CD4-positive, CD25-positive, alpha-beta regulatory T cell (primary cell): ENCODE measurements at places on chromosomes 11 and 22.
A peak's percentile ranks its signal among the peaks of the same experiment; 100 is the strongest.

DNA sequence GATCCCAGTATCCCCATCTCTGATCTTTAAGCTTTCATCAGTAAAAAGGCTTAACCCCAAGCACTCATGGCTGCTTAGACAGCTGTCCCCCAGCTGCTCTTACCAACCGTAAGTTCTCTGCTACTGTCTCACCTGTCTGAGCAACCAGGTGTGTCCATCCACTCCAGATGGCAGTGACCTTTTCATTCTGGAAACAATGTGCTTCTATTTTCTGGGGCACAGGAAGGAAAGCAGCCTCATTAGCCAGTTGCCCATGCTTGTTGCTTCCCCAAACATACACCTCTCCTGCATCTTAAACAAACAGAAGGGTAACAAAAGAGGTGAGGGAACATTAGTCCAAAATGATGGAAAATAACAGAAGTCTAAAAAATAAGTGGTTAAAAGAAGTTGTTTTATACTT is 24.4 kb downstream of the SERGEF start:
- peaks cover 58% of the 10 kb centered on the region for H3K36me3 ChIP-seq
- no peaks in the 10 kb centered on the region for H3K27me3 ChIP-seq
- no peaks in the 10 kb centered on the region for H3K4me1 ChIP-seq

GRCh38 chr11:109668973-109669634 is 247.1 kb downstream of the C11orf87 start:
- DNase-seq, result no peak
- no peaks in the 10 kb centered on the region for H3K27me3 ChIP-seq
- no peak overlapping the region for H3K27ac ChIP-seq
- no peak overlapping the region for H3K4me3 ChIP-seq

GRCh38 chr11:35045236-35045820 is 93.6 kb upstream of the CD44 start:
- no peaks in the 10 kb centered on the region for H3K27me3 ChIP-seq
- DNase-seq, result peak; percentile 96
- H3K27ac ChIP-seq, result peak overlapping the region; percentile 93
- H3K36me3 ChIP-seq, result no peaks in the 10 kb centered on the region
- H3K4me3 ChIP-seq, result peak overlapping the region; percentile 56
- peaks cover 77% of the 10 kb centered on the region for H3K4me1 ChIP-seq

GRCh38 chr11:110518809-110519514 is 89.2 kb downstream of the FDX1 start:
- no peaks in the 10 kb centered on the region for H3K27me3 ChIP-seq
- no peaks in the 10 kb centered on the region for H3K4me1 ChIP-seq
- H3K36me3 ChIP-seq, result no peaks in the 10 kb centered on the region
- no peak for DNase-seq
- H3K4me3 ChIP-seq, result no peak overlapping the region
- H3K27ac ChIP-seq, result no peak overlapping the region

GRCh38 chr11:98512938-98513337 is 507.8 kb upstream of the CNTN5 start:
- H3K27me3 ChIP-seq, result no peaks in the 10 kb centered on the region
- no peaks in the 10 kb centered on the region for H3K4me1 ChIP-seq
- H3K27ac ChIP-seq, result no peak overlapping the region
- H3K4me3 ChIP-seq, result no peak overlapping the region
- no peaks in the 10 kb centered on the region for H3K36me3 ChIP-seq

DNA sequence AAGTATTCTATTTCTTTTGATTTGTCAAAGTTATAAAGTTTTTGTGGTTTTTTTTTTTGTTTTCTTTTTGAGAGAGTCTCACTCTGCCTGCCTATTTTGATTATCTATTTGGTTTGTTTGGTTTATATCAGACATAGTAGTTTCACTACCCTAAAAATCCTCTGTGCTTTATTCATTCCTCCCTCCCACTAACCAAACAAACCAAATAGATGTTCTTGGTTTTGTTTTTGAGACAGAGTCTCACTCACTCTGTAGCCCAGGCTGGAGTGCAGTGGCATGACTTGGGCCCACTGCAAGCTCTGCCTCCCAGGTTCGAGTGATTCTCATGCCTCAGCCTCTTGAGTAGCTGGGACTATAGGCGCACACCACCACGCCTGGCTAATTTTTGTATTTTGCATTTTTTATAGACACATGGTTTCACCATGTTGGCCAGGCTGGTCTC is 67.9 kb downstream of the ENTHD1 start:
- no peaks in the 10 kb centered on the region for H3K27me3 ChIP-seq
- no peak overlapping the region for H3K4me3 ChIP-seq
- no peak overlapping the region for H3K27ac ChIP-seq
- peak; percentile 43 for DNase-seq

- no peaks in the 10 kb centered on the region for H3K36me3 ChIP-seq
- DNase-seq, result no peak
- no peak overlapping the region for H3K27ac ChIP-seq
- H3K4me1 ChIP-seq, result no peaks in the 10 kb centered on the region
- no peak overlapping the region for H3K4me3 ChIP-seq
- H3K27me3 ChIP-seq, result no peaks in the 10 kb centered on the region
Measured at GRCh38 chr22:44952863-44953746, 56.7 kb downstream of the PHF21B start.

DNA sequence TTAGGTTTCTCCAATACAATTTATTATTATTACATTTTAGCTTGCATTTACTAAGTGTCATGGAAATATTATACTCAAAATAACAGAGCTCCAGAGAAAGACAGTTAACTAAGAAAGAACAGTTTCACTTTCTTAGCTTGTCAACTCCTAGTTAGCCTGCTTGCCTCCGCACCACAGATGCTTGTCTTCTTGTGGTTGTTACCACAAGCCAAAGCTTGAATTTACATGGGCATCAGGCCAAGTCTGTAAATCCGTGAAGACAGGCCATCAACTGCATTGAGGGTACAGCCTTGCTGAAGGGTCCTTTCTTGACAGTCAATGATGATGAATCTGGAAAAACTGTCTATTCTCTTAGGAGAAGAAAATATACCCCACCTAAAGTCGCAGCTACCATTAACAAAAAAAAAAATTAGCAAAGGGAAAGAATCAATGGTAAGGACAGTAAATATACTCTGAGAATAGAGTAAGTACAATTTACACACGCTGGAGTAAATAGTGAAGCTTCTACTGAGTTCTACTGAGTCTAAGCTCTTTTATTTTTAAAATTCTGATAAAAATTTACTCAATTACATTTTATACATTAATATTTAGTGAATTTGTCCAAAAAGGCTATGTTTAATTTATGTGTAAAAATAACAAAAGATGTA is 15.6 kb upstream of the DENND5A start:
- H3K4me3 ChIP-seq, result peak overlapping the region; percentile 26
- no peaks in the 10 kb centered on the region for H3K27me3 ChIP-seq
- peaks cover 10% of the 10 kb centered on the region for H3K4me1 ChIP-seq
- peaks cover 9% of the 10 kb centered on the region for H3K36me3 ChIP-seq

DNA sequence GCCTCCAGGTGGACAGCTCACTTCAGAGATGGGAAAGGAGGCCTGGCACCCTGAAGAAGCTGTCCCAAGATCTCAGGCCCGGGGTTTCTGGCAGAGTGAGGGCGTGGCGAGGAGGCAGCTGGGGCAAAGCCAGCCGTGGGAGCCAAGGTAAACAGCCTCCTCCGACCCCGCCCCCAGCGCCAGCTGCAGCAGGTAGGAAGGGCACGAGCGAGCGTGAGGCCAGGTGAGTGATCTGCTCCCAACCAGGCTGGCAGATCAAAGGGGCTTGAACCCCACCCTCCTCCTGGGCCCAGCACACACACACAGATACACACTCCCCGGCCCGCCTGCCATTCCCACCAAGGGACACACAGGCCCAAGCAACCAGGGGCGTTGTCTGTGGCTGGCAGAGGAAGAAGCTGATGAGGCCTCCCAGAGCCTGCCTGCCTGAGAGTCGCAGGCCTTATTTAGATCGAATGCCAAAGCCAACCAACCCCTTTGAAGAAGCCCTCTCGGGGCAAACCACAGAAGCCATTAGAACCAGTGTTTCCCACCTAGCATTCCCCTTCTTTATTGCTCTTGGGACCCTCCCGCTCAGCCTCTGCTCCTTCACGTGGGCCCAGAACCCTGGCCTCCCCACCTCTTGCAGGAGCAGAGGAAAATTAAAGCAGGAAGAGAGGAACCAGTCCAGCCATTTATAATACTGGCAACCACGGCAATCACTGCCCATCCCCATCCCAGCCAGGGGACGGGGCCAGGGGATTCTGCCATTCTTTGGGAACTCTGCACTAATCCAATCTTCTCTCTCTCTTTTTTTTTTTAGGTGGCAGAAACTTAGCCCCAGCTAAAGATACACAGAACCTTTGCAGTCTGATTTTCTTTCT is 5.0 kb downstream of the PDGFB start:
- no peaks in the 10 kb centered on the region for H3K36me3 ChIP-seq
- peaks cover 63% of the 10 kb centered on the region for H3K4me1 ChIP-seq
- H3K27ac ChIP-seq, result peak overlapping the region; percentile 52
- DNase-seq, result no peak
- peaks cover 4% of the 10 kb centered on the region for H3K27me3 ChIP-seq
- H3K4me3 ChIP-seq, result peak overlapping the region; percentile 53

GRCh38 chr22:33000342-33001280 is 57.6 kb downstream of the SYN3 start:
- peaks cover 2% of the 10 kb centered on the region for H3K27me3 ChIP-seq
- peak; percentile 2 for DNase-seq
- no peak overlapping the region for H3K27ac ChIP-seq
- no peak overlapping the region for H3K4me3 ChIP-seq
- no peaks in the 10 kb centered on the region for H3K36me3 ChIP-seq
- no peaks in the 10 kb centered on the region for H3K4me1 ChIP-seq

GRCh38 chr11:122215244-122215992 is 99.4 kb upstream of the BLID start:
- no peaks in the 10 kb centered on the region for H3K36me3 ChIP-seq
- no peak overlapping the region for H3K27ac ChIP-seq
- H3K4me3 ChIP-seq, result no peak overlapping the region

- no peak overlapping the region for H3K4me3 ChIP-seq
- no peaks in the 10 kb centered on the region for H3K27me3 ChIP-seq
- H3K4me1 ChIP-seq, result peaks cover 13% of the 10 kb centered on the region
- H3K36me3 ChIP-seq, result no peaks in the 10 kb centered on the region
- DNase-seq, result no peak
Measured at GRCh38 chr22:29484642-29485041, 4.6 kb downstream of the NEFH start.

DNA sequence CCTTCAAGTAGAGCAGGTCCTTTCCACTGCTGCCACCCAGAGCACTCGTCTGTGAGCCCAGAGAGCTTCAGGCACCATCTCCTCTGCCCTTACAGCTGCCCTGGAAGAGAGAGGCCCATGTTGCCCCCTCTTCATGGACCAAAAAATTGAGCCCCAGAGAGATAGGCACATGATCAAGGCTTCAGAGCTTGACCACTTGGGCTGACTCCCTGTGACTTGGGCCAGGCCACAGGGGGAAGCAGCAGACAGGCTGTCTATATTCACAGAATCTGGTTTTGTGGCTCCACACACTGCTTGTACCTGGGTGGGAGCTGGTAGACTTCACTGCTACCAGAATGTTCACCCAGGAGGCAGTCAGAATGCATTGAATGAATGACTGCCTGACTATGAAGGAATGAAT is 58.2 kb downstream of the SMIM38 start:
- no peaks in the 10 kb centered on the region for H3K27me3 ChIP-seq
- no peak for DNase-seq
- H3K4me3 ChIP-seq, result no peak overlapping the region
- H3K36me3 ChIP-seq, result no peaks in the 10 kb centered on the region
- H3K4me1 ChIP-seq, result no peaks in the 10 kb centered on the region

- no peak overlapping the region for H3K4me3 ChIP-seq
- H3K27ac ChIP-seq, result no peak overlapping the region
- H3K4me1 ChIP-seq, result no peaks in the 10 kb centered on the region
- H3K36me3 ChIP-seq, result no peaks in the 10 kb centered on the region
Measured at GRCh38 chr22:36743591-36744412, 32.1 kb downstream of the IFT27 start.

DNA sequence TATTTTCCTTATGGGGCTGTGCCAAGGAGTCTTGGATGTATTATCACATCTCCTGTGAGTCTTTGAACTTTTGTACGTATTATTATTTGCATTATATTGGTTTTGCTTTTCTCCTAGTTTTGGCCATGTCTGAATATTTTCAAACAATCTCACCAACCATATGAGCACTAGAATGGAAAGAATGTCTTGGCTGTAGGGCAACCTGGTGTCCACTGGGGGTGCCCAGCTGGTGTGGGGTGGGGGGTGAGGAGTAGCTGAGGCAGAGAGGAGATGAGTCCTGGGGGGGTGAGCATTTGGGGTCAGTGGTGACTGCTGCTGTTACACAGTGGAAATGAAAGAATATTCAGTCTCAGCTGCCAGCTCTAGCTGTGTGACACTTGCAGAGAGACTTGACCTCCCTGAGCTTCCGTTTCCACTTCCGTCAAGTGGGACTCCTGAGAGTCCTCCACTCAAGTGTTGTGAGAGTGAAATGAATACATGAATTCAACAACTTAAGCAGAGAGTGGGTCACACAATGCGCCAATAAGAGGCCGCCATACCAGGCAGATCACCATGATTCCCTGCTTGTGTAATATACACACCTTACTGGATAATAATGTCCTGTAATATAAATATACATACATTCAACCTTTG is 12.7 kb upstream of the PVALB start:
- no peak overlapping the region for H3K4me3 ChIP-seq
- H3K27ac ChIP-seq, result no peak overlapping the region
- H3K27me3 ChIP-seq, result no peaks in the 10 kb centered on the region
- DNase-seq, result no peak
- H3K4me1 ChIP-seq, result peaks cover 4% of the 10 kb centered on the region
- H3K36me3 ChIP-seq, result no peaks in the 10 kb centered on the region

GRCh38 chr11:4921796-4922195 is 2.3 kb downstream of the OR51G1 start:
- H3K36me3 ChIP-seq, result no peaks in the 10 kb centered on the region
- no peak overlapping the region for H3K27ac ChIP-seq
- no peak overlapping the region for H3K4me3 ChIP-seq
- DNase-seq, result no peak
- no peaks in the 10 kb centered on the region for H3K27me3 ChIP-seq
- H3K4me1 ChIP-seq, result no peaks in the 10 kb centered on the region

DNA sequence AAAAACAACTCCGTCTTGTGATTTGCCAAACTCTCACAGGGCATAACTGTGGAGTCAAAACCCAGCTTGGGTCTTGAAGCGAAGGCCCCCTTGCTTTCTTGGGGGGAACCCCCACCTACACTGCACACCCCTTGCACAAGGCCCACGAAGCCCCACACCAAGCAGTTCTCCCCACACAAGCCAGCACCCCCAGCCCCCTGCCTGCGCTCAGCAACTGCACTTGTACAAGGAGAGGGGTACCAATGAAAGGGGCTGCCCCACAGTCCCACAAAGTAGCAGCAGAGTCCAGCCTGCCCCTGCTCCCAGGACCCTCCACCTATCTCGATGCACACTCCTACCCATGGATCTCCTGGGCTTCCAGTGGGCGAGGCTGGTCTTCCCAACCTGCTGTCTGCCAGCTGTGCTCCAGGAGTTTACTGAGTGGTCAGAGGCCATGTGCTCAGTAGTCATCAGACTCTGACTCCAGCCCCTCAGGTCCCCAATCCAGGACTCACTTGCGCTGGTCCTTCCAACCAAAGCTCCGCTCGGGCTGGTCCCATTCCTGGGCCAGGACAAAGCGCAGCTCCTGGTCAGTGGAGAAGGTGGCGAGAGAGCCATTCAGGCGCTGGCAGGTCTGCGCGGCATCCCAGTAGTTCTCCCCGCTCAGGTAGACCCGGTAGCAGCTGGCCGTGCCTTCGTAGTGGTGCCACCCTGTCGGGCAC is 57.7 kb downstream of the DGCR2 start:
- no peak overlapping the region for H3K4me3 ChIP-seq
- no peak overlapping the region for H3K27ac ChIP-seq

GRCh38 chr11:79121351-79121750 is 319.5 kb downstream of the TENM4 start:
- no peaks in the 10 kb centered on the region for H3K4me1 ChIP-seq
- no peak overlapping the region for H3K27ac ChIP-seq
- DNase-seq, result no peak
- H3K36me3 ChIP-seq, result no peaks in the 10 kb centered on the region
